Stimulated activated CD8-positive, alpha-beta memory T cell treated with anti-CD3 and anti-CD28 coated beads, Interleukin-4, amount 100 ng/mL, for 48 hours (primary cell): ENCODE measurements at places on chromosomes 6 and 20.

- DNase-seq = peak; percentile 68
Observed at GRCh38 chr20:325889-326644, 715 bp downstream of the SOX12 start.

DNA sequence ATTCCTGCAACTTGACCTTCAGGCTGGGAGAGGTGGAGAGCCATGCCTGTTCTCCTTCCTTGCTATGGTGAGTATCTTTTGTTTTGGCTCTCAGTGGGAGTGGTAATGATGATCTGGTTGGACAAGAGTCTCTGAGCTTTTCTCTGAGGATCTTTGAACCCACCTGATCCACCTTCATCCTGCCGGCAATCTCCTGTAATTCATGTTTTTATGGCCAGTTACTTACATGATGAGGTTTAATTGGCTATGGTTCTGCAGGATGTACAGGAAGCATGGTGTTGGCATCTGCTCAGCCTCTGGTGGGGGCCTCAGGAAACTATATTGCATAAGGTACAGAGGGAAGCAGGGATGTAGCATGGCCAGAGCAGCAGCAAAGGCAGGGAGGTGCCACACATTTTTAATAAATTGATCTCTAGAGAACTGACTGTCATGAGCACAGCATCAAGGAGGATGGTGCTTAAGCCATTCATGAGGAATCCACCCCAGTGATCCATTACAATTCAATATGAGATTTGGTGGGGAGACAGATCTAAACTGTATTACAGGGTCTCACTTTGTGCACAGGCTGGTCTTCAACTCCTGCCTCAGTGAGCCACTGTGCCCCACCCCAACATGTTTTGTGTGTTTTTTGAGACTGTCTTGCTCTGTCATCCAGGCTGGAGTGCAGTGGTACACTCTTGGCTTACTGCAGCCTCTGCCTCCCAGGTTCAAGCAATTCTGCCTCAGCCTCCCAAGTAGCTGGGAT lies 10.0 kb downstream of the HSPA1B start:
- no peak for DNase-seq

DNA sequence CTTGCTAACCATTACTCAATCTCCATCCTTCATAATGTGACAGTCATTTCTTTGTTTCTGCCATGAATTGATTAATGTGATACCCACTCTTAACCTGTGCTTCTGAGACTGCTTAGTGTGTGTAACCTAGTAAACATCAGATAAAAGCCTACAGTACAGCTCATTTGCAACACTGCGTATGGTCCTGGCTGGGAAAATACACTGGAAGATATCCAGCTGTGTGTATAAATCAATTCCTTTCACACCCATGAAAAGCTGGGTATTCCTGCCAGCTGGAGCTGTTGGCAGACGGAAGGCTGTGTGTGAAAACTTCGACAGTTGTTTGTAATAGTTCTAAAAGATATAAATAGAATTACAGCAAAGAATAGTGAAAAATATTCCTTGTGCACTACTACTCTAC lies 509.2 kb downstream of the FRK start:
- no peak for DNase-seq

GRCh38 chr6:31579119-31579505 lies 3.1 kb downstream of the LTB start:
- peak; percentile 61 for DNase-seq

DNA sequence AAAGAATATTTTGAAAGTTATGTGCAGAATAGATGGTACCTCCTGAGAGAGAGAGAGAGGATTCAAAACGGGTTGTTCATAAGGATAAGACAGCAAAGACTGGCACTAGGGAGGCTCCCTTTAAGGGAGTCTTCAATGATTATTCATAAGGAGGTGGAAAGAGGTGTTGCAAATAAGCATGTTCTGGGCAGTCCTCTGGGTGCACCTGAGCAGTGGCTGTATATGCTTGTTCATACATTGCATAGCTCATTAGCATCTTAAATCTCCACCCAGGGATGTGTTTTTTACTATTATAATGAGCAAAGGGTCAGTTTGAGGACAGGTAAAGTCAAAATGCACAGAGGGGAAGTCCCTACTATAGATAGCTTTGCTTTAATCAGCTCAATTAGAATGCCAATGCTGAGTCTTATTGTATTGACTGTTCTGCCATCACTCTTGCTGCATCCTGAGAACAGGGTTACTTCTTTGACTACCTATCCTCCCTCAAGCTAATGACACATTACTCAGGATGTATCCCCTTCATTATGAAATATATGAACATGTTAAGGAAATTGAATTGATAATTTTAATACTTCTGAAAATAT lies 10.0 kb upstream of the SIRPG start:
- DNase-seq = no peak

- no peak for DNase-seq
Observed at GRCh38 chr6:82786248-82786647, 279.4 kb downstream of the UBE3D start.

GRCh38 chr6:139868576-139868975 lies 494.1 kb upstream of the CITED2 start:
- no peak for DNase-seq

DNA sequence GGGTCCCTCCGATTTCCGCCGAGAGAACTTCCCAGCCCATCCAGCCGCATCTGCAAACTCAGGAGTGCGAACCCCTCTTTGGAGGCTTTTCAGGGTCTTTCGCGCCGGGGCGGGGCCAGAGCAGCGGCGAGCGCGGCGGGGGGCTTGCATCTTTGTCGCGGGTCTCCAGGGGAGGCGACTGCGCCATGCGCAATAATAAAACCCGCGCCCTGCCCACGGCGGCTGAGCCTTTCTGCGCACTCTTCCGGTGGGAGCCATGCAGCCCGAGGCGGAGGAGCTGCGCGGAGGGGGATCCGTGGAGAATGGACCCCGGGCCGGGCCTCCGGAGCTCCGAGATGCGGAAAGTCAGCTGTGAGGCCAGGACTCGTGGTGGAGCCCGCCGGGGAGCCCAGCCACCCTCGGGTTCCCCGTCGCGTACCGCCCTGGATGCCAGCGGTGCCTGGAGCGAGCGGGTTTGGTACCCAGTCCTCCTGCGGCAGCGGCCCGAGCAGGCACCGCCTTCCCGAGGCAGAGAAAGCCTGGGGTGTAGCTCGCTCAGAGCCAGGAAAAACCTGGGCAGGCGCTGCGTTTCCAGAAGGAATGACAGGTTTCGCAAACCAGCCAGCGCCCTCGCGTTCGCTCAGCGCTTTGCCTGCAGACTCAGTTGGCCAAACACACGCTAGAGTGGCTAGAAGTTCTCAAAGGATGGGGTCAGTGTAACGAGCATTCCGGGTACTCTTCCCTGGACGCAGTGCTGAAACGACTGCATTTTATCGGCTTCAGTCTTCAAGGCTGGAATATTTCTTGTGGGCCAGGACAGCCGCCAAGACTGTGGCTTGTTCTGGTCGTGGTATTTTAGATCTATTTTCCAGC lies 1.2 kb downstream of the AKAP12 start:
- DNase-seq = peak; percentile 43

DNA sequence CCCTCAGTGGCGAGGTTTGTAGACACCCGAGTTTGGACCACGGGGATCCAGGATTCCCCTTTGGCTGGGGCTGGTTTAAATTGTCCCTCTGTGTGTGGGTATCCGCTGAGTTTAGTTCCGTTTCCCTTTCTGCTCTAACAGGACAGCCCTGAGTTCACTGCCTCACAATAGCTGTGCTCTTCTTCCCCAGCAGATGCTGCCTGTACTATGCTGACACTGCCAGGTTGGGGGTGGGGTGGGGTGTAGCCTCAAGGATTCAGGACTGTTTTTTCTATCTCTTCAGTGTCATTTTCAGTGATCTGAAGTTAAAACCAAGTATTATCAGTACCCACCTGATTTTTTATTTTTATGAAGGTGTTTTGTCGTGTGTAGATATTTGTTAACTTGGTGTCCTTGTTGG lies 655.0 kb downstream of the COL12A1 start:
- no peak for DNase-seq

GRCh38 chr6:109606359-109606758 lies 84.6 kb downstream of the AK9 start:
- DNase-seq = no peak

DNA sequence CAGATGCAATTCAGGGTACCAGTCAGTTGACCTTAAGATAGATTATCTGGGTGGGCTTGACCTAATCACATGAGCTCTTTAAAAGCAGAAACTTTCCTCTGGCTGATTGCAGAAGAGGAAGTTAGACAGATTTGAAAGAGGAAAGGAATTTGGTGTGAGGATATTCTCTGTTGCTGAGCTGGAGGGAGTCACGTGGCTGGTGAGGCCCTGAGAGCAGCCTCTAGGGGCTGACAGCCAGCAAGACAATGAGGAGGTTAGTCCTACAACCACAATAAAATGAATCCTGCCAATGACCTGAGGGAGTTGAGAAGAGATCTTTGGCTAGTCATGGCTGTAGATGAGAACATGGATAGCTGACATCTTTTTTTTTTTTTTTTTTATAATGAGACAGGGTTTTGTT lies 87.0 kb upstream of the B3GAT2 start:
- DNase-seq = no peak

GRCh38 chr6:10630178-10630577 lies 64.2 kb downstream of the C6orf52 start:
- no peak for DNase-seq

- no peak for DNase-seq
Observed at GRCh38 chr6:100217225-100218012, 223.4 kb upstream of the MCHR2 start.
